ENCODE measurements at places on chromosomes 2 and 18.

GRCh38 chr2:33213648-33214047 is 262.8 kb upstream of the RASGRP3 start:
- DNase-seq, result no peak

DNA sequence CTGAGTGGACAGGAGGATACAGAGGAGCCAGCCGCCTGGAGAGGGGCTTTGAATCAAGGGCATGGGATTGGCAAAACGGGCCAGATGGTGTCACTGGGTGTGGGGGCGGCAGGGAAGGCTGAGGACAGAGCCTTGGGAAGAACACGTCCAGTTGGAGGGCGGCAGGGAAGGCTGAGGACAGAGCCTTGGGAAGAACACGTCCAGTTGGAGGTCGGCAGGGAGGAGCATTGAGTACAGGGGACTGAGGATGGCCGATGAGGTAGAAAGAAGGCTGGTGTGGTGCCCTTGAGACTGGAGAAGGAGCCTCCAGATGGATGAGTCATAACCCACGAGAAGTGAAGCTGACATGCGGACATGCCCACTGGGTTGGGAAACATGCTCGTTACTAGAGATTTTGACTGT is 4.5 kb downstream of the HES6 start:
- DNase-seq, result no peak

DNA sequence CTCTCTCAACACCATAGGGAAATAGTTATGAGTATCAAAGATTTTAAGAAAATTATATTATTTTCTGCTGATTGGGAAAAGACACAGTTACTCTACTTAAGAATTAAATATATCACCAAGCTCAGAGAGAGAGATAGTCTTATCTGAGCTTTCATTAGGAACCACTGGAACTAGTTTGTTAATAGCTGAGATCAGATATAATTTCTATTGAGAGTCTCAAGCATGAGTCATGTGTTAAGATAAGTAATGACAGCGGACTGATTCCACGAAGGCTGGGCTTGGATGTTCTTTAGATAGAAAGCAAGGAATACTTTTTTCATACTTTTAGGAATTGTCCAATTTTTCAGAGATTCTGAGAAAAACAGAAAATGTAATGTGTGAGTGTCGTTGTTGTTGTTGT is 44.4 kb upstream of the RBM44 start:
- no peak for DNase-seq

- DNase-seq, result no peak
Observed at GRCh38 chr2:169768262-169768995, 30.2 kb upstream of the SSB start.

GRCh38 chr18:45023519-45023918 is 342.8 kb downstream of the SETBP1 start:
- DNase-seq, result no peak

GRCh38 chr2:60530660-60531281 is 22.7 kb downstream of the BCL11A start:
- no peak for DNase-seq

DNA sequence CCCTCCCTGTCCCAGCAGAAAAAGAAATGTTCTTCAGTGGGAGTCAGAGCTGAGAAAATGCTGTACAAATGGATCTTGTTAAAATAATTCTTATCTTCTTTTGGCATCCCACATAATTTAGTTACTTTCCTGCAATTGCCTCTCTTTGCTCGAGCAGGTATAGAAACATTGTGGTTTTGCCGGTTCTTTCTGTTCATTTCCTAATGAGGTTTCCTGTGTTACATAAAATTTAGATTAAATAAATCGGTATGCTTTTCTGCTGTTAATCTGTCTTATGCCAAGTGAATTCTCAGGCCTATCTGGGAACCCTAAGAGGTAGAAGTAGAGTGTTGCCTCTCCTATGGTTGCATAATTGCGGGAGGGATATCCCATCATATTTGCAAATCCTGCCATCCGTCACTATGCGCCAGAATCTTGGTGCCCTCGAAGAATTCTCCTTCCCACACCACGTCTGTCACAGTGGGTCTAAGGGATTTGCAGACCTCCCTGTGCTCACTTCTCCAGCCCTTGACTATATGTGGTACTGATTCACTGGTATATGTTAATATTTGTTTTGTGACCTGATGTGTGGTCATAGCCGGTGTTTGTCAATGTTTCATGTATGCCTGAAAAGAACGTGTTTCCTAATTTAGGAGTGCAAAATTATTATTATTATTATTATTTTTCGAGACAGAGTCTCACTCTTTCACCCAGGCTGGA is 12.2 kb upstream of the HDAC4 start:
- DNase-seq, result no peak

- DNase-seq, result no peak
Observed at GRCh38 chr18:27843783-27844777, 332.9 kb downstream of the CDH2 start.

DNA sequence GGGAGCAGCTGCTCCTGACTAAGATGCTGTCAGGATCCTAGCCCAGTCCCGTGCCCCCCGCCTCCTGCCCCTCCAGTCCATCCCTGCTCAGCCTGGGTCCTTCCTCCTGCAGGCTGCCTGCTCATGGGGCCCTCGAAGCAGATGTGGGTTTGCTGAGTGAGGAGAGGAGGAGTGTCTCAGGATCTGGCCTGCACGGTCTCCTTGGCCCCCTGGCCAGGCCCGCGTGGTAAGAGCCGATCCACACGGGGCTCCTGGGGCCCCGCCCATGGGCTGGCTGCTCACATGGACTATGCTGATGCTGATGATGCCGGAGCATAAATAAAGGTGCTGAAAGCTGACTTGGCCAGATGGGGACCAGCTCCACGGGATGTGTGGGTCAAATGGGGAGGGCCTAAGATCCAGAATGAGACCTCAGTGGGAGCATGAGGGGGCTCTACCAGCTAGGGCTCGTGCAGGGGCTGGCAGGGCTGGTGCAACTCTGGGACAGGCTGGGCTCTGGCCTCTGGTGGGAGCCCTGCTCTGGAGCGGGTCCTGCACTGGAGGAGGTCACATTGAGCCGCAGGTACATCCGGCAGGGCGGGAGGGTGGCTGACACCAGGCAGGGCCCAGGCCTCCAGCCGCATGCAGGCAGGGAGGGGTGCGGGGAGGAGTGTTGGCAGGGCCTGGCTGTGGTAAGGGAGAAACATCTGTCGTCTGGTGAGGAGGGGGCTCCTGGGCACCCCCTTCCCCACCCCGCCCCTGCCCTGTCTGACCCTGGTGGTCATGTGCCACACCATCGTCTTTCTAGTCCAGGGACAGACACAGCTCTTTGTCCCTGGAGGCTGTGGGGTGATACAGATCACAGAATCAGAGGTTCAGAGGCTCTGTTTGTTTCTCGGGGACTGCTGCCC is 275.3 kb upstream of the HDAC4 start:
- no peak for DNase-seq

DNA sequence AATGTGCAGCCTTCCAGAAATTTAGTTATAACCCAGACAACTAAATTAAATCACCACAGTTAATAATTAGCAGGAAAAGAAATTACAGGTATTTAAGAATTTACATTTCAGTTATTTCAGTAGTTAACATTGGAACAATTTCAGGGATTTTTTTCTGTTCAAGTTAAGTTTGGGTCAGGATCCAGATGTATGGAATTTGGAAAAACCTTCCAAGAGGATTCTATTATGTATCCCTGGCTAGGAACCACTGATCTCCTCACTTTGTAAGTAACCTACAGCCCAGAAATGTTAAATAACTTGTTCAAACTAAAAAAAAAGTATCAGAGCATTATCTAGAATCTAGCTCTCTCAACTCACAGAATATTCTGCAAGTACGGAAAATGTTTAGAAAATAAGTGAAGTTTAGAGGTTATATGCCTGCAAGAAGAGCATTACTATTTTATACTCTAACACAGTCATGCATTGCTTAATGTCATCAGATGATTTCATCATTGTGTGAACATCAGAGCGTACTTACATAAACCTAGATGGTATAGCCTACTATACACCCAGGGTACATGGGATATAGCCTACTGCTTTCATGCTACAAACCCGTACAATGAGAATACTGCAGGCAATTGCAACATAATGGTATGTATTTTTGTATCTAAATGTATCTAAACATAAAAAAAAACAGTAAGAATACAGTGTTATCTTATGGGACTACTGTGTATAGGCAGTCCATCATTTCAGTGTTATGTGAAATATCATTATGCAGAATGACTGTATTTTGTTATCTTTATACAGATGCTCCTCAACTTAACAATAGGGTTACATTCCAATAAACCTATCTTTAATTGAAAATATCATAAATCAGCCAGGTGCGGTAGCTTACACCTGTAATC is 6.1 kb downstream of the NCKAP1 start:
- no peak for DNase-seq

- DNase-seq, result no peak
Observed at GRCh38 chr2:121638333-121638732, 10.9 kb downstream of the CLASP1 start.

DNA sequence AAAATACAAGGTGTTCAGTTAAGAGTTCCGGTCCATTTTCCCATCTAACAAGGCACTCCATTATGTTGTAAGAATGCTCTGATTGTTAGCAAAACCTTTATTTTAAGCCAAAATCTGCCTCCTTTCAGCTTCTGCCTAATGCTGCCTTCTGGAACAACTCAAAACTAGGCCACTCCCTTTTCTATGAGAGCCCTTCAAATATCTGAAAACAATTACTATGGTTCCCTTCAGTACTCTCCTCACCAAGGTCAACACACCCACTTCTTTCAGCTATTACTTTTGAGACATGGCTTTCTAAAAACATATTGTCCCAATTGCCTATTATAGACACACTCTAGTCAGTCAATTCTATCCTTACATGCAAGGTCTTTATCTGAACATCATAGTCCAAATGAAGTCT is 429.4 kb downstream of the ERBB4 start:
- no peak for DNase-seq

DNA sequence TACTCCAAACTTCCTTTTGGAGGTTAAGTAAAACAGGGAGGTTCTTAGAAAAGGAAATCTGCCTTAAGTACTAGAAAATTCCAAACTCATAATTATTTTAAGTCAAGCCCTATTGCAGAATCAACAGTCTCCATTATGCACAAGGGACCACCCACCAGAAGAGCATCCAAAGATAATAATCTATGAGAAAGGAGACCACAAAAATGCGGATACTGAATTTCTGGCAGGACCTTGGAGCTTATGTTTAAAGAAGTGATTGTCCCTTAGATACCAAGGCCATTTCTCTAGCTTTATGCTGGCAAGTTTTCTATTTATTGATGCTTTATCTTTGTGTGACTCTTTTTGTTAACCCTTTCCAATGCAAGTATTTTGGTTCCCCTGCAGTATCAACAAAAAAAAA is 404.0 kb upstream of the MMADHC start:
- no peak for DNase-seq

GRCh38 chr2:1960761-1961160 is 216.4 kb upstream of the PXDN start:
- DNase-seq, result no peak

- DNase-seq, result no peak
Observed at GRCh38 chr2:61151436-61151835, 10.6 kb upstream of the C2orf74 start.

- DNase-seq, result no peak
Observed at GRCh38 chr18:6929370-6930102, 188.1 kb downstream of the LAMA1 start.

DNA sequence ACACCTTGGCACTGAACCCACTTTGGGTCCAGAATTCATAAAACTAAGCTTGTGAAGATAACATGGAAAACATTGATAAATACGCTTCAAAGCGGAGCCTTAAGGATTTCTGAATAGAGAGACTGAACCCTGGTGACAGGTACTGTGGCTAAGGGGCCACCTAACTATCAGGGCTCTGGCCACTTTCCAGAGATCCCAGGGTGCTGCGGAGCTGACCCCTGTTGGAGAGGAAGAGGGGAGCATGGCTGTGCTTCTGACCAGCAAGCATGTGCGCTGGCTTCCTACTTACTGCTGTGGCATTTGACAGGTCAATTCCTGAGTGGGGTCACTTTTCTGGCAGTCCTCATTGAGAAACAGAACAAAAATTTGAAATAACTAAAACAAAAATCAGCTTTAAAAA is 228.3 kb downstream of the NAPG start:
- DNase-seq, result no peak

GRCh38 chr18:54867131-54867530 is 38.9 kb downstream of the RAB27B start:
- DNase-seq, result no peak

DNA sequence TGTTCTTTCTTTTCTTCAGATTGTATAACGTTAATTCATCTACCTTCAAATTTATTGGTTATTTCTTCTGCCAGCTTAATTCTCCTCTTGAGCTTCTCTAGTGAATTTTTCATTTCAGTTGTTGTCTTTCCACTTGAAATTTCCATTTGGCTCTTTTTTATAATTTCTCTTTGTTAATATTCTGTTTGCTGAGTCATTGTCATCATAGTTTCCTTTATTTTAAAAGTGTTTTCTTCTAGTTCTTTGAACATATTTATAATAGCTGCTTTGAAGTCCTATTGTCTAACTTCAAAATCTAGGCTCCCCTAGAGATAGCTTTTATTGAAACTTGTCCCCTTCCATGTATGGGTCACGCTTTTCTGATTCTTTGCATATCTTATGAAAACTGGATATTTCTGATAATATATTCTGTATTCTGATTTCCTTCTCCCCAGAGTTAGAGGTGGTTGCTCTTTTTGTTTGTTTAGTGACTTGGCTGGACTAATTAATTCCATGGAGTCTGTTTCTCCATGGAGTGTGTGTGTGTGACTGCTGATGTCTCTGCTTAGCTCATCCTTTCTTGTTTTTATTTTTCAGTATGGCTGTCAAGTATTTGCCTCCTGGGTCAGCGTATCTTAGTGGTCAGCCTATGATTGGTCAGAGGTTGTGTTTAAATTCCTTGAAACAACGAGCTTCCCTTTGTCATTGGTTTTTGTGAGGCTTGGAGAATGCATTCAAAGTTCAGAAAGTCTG is 47.6 kb downstream of the DIS3L2 start:
- no peak for DNase-seq

- no peak for DNase-seq
Observed at GRCh38 chr2:201107624-201108023, 8.3 kb upstream of the CFLAR start.

DNA sequence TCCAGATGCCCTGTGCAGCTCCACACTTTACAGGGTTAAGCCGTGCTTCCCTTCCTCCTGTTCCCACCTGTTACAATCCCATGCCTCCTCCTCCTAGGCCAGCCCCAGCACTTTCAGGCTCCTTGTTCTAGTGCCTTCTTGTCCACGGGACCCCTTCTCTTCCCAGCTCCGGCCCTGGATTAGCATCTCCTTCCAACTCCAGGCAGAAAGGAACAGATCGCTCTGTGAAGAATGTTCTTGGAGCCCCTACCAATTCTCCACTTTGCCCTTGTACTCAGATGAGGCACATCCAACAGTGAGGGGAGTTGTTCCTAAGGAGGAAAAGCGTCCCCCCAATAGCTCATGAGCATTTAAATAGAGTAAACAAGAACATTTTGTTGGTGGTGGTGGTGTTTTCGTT is 72.7 kb downstream of the CABLES1 start:
- DNase-seq, result no peak

Measured in bone marrow (tissue), 2 donors.